ENCODE measurements at places on chromosomes 12 and 14.

GRCh38 chr12:117032593-117033381, 66.4 kb downstream of the TESC start:
- DNase-seq: no peak

GRCh38 chr12:20264608-20265114, 103.7 kb upstream of the PDE3A start:
- peak; percentile 55 for DNase-seq

DNA sequence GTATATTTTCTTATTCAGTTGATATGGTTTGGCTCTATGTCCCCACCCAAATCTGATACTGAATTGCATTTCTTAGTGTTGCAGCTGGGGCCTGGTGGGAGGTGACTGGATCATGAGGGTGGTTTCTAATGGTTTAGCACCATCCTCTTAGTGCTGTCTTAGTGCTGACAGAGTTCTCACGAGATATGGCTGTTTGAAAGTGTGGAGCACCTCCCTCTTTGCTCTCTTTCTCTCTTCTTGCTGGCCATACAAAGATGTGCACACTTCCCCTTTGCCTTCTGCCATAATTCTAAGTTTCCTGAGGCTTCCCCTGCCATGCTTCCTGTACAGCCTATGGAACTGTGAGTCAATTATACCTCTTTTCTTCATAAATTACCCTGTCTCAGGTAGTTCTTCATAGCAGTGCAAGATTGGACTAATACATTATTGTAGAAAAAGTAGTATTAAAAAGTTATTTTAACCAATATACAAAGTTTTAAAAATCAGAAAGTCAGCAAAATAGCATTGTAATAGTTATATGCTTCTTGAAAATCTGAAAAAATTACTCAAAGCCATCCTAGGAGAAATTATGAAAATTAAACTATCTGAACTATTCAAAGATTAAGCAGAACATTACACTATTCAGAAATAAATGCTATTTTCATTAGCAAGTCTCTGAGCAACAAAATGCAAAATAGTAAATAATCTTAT, 84.1 kb downstream of the PPP1R12A start:
- DNase-seq: no peak

- DNase-seq: no peak
These were observed 27.3 kb upstream of the BBS10 start for GRCh38 chr12:76375470-76375869.

DNA sequence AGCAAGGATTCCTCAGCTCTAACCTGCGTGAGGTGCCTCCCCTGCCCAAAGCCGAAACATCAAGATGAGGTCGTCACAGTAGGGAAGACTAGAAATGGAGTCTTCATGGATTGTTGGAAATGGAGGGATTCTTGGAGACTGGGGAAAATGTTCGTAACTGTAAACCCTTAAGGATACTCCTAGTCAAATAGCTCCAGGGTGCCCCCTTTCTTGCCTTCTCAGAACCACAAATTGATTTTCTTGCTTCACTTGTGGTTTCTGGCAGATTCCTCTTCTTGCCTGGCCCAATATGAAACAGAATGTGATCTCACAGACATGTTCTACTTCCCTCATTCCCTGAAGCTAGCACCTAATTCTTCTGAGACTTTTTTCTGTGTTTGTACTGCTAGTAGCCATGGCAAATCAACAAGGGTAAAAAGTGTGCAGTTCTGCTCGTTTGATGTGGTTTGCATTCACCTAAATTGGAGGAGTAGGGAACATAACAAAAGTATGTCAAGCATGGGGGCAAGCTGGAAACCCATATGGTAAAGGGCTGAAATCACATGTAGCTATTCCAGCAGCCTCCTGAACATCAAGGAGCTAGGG, 332.0 kb downstream of the PAWR start:
- DNase-seq: no peak

DNA sequence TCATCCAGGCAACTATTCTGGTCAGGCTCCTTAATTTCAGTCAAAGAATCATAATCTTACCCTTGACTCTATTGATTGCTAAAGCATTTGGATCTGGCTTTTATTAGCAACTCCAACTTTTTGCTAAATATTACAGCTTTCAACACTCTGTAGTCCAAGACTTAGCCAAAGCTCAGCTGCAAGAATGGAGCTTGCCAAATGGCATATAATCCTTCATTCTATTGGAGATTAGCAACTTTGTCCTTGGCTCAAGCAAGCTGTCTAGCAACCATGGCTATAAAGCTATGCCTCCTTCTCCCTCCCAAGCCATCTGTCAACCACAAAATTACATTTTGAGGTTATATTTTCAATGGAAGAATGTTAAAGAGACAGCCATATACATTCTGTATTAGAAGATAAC, 23.1 kb upstream of the NID2 start:
- DNase-seq: no peak
